D341Med (cell line): ENCODE measurements at places on chromosomes 11 and 22.

DNA sequence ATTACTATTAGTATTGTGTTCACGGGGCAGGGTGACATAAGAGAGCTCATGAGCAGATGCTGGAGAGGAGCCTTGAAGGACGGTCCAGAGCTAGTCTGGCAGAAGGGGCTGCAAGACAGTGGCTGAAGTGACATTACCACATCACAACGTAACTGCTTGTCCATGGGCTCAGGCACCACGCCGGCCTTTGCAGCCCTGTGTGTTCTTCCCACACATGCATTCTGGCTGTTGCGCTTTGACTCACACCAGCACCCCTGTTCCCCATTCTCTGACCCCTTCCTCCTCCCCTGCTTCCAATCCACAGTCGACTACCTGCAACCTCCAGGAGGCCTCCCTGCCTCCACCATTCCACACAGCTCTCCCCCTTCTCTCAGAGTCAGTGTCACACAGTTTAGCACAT lies 103.3 kb downstream of the ME3 start:
- DNase-seq = no peak

GRCh38 chr11:34238533-34238932 lies 119.3 kb downstream of the ABTB2 start:
- no peak for DNase-seq

DNA sequence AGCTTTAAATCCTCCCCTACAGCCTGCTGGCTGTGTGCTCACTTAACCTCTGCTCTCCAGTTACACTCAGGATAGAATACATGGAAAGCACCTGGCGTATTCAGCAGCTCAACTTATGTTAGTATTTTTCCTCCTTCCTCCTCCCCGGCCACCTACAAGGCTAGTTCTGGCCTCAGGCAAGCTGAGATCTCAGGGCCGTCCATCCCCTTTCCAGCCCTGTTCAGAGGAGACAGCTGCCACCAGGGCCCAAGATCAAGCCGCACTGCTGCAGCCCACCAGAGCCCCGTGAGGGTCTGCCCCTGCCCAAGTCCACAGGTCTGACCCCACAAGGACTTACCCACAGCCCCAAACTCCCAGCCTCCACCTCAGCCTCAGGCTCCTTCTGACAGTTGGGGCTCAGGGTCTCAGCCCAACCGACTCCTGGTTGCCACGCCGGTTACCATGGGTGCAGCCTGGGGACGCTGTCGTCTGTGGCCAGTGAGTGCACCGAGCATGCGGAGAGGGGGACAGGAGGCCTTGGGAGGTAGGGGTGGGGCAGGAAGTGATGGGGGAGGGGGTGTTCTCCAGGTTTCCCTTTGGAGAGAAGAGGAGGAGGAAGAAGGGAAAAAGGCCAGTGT lies at the start of gene C11orf16:
TSS of gene C11orf16 (minus strand) at position 384 of the 617 bp plus-strand sequence. CDS start 639 bp downstream, outside the sequence.
- DNase-seq = no peak

GRCh38 chr11:35235936-35236666 lies 97.1 kb downstream of the CD44 start:
- DNase-seq = no peak

DNA sequence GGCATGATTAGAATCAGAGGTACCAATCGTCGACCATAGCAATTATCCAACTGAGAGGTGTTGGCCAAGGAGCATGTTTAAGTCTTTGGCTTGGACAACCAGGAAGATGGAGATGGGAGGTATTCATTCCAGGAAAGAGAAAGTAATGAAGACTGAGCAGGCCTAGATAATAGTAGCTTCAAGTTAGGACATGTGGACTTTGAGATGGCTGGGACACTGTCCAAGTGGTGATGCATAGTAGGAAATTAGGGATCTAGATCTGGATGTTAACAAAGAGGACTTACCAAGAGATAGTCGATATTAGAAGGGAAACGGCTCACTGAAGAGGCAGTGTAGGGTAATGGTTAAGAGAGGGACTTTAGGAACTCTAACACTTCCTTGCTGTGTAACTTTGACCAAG lies 266.7 kb downstream of the FAM76B start:
- DNase-seq = no peak

DNA sequence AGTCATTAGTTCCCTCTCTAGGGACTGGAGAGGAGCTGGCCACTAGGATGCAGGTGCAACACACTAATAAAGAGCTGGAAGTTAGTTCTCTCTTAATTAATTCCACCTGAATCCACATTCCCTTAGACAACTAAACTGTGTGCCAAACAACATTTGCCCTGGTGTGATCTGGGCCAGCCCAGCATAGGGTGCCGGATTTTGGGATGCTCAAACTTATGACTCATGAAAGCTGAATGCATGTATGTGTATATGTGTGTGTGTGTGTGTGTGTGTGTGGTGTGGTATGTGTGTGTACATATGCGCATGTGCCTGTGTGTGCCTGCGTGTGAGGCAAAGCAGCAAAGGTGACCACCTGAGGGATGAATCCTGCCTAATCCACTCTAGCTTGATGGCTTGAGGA lies 110.7 kb downstream of the EHF start:
- DNase-seq = no peak

GRCh38 chr22:44102856-44103255 lies 77.9 kb upstream of the PARVG start:
- DNase-seq = no peak

GRCh38 chr11:95790933-95791708 lies 823 bp downstream of the CEP57 start:
- DNase-seq = peak; percentile 60

DNA sequence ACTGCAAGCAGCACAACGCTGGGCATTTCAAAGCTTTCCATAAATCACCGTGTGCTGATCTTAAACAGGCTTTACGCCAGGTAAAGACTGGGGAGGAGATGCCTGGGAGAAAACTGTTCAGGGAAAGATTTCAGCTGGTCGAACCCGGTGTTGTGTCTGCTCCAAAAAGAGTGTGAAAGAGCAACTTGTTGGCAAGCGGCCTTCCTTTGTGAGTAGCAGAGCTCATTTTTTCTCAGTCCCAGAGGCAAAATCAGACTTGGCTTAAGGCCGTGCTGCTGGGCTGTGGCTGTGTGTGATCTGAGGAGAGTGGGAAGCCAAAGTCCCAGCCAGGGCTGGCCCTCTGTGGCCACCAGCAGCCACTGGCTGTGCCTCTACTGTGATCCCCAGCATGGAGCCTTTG lies 75.7 kb upstream of the E2F8 start:
- no peak for DNase-seq

- no peak for DNase-seq
Measured at GRCh38 chr11:40139066-40139465, 1320.4 kb downstream of the LRRC4C start.

DNA sequence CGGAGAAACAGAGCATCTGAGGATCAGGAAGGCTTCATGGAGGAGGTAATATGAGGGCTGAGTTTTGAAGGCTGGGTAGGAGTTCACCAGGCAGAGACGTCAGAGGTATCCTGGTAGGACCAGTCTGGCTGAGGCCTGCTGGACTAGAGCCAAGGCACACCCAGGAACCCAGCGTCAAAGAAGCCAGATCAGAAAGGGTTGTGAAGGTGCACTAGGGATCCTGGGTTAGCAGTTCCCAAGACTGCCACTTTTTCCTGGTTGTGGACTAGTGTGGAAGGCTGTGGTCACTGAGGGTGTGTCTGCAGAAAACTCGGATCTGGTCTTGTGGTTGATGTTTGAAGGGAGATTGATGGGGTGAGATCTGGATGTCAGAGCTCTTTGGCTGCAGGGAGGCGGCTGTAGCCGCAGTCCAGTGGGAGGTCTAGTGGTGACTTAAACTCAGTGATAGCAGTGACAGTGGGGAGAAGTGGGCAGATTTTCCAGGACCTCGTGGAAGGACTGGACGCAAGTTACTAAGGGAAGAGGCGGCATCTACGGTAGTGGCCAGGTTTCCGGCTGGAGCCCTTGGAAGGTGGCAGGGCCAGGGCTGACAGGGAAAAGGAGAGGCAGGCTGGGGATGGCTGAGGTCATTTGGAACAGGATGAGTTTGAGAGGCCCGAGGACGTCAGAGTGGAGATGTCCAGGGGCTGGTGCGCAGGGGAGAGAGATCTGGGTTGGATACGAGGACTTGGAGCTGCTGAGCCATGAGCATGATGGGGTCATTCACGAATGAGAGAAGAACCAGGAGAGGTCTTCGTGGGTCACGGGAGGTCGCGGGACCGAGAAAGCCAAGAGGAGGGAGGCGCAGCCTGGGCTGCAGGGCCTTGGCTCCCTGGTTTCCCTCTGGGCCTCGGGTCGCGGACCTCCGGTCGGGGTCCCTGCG lies 10.9 kb downstream of the RELA start:
- DNase-seq = no peak

GRCh38 chr11:76830639-76831327 lies 29.9 kb upstream of the ACER3 start:
- DNase-seq = peak; percentile 89

- no peak for DNase-seq
Measured at GRCh38 chr11:65036931-65037330, 4.1 kb upstream of the SAC3D1 start.

DNA sequence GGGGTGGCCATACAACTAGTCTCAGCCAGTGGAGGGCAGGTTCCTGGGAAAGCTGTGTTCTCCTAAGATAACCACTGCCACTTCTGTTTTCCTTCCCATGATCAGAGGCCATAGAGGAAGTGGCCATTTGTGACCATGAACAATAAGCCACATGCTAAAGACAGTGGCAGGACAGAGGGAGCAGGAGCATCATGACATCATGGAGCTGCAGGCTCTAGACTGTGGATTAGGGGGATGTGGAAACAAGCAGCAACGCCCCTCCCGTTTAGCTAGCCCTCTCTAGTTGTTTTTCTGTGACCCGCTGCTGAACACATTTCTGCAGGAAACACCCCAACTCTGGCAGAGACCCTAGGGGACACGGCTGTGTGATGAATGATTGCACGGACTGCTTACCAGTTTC lies 195.0 kb upstream of the NECTIN1 start:
- no peak for DNase-seq

- DNase-seq = no peak
Measured at GRCh38 chr11:118290923-118291322, 13.6 kb upstream of the CD3E start.

DNA sequence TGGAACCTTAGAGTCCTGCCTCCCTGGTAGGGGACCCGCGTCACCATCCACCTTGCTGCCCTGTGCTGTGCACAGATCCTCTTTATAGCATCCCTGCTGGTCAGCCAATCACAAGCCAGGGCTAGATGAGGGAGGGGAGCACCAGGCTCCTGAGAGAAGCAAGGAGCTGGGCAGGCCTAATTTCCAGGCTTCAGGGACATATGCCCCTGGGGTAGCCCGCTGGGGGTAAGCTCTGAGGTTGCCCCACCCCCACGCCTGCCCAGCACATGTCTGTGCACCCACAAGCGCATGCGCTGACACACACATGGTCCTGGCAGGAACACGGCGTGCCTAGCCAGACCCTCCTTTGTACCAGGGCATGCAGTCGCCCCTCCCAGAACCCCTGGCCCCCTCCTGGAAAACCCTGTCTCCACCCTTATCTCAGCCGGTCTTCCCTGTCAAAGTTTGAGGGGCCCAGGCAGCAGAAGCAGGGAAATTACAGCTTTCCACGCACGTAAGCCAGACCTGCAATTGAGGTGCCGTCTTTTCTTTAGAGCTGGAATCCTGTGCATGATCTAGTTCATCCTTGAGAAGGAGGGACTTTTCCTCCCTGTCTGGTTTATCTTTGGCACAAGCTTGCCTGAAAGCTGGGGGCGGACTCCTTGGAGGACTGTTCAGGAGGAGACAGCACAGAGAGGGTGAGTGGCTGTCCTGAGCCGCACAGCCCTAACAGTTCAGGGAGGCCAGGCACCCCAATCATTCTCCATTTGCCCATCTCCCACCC lies 2.1 kb downstream of the SSTR3 start:
- DNase-seq = no peak

GRCh38 chr11:70060611-70061293 lies 17.4 kb upstream of the ANO1 start:
- no peak for DNase-seq

DNA sequence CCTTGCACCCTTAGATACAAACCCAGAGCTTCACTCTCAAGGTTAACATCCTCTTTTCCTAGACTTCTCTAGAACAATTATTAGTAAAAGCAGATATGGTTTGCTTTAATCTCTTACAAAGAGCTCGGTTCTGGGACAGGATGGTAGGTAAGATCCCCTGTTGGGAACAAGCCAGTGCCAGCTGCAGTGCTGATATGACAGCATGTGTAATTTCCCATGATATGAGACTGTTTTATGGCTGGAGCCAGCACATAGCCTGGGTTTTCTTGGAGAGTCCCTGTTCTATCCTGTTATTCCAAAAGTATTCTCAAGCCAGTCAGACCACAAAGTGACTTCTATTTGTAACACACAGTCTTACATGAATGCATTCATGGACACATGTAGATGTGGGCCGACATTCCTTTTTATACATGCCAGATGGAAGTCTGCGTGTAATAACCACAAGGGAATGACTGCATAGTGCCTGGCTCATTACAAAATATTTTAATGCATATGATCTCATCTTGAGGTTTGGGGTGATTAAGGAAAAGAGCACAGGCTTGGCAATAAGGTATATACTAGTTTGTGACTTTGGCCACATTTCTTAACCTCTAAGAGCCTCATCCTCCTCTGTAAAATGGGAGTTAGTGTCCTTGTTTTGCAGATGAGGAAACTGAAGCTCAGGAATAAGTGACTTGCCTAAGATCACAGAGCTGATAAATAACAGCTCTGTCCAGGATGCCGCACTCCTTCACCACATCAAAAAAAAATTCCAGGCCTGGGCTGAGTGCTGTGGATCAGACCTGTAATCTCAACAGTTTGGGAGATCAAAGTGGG lies 21.8 kb downstream of the CLMP start:
- no peak for DNase-seq

DNA sequence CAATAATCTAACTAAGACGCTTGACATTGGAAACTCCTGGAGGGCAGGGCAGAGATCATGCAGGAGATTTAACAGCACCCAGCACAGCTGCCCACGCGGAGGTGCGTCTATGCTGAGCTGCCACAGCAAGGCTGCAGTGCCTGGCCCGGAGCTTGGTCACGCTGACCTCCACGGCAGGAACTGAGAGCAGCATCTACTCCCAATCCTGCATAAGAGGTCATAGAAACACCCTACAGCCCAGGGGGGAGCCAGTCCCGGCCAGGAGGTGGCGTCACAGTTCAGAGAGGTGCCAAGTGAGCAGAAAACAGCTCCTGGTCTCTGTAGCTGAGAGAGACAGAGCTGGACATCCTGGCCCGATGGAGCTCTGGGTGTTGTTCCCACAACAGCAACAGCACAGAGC lies 121.1 kb upstream of the TMEM45B start:
- no peak for DNase-seq

DNA sequence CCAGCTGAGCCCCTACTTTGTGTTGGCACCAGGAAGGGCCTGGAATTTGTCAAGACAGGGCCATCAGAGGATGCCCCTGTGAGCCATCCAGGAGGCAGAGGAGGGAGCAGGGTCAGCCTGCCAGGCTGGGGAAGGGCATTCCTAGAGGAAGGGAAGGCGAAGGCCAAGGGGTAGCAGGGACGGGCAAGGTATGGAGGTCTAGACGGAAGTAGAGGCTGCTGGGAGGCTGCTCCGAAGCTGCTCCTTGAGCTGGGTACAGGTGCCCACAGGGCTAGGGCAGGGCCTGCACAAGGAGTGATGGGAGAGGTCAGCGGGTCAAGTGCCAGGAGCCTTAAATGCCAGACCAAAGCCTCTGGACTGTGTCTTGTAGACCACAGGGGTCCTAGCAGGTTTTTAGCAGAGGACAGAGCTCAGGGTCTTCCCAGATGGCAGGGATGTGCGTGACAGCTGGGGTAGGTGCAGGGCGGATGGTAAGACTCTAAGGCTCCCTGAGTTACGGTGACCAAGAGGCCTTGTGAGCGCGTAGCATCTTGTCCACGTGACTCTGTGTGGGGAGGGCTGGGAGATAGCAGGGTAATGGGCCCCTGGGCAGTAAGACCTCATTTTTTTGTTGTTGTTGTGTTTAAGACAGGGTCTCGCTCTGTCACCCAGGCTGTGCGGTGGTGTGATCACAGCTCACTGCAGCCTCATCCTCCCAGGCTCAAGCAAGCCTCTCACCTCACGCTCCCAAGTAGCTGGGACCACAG lies 31.7 kb upstream of the CSNK1E start:
- no peak for DNase-seq
